ENCODE measurements at places on chromosomes 13 and 19. TPM values are rescaled to one million over a fixed set of nuclear protein-coding genes. Genes with fewer than 3 reads are reported as not detected.

C1QTNF9 gene
- total RNA-seq: 2.1 TPM

MIR17HG gene
- 1.3 TPM for total RNA-seq

DNA sequence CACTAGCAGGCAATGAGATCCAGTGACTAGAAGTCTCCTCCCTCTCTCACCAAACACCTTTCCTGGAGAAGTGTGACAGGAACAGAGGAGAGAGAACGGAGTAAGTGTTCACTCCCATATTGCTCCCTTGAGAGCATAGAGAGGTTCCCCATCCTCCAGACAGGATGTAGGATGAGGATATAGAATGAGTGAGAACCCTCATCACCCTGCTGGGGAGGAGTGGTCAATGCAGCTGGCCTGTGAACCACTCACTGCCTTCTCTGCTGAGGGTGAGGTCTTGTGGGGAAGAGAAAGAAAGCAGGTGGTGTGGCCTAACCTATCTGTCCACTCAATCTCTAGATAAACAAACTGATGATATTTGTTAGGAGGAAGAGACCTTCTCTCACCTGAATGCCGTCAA lies 386.6 kb downstream of the PCDH20 start:
- no peak overlapping the region for H3K27ac ChIP-seq
- no peak for DNase-seq
- no peaks in the 10 kb centered on the region for H3K27me3 ChIP-seq
- H3K4me3 ChIP-seq: no peak overlapping the region
- no peaks in the 10 kb centered on the region for H3K36me3 ChIP-seq

RFPL4AL1 gene
- total RNA-seq: not detected

NFIX gene
- total RNA-seq: 31.9 TPM

MCF2L gene
- total RNA-seq: 20.9 TPM

DNA sequence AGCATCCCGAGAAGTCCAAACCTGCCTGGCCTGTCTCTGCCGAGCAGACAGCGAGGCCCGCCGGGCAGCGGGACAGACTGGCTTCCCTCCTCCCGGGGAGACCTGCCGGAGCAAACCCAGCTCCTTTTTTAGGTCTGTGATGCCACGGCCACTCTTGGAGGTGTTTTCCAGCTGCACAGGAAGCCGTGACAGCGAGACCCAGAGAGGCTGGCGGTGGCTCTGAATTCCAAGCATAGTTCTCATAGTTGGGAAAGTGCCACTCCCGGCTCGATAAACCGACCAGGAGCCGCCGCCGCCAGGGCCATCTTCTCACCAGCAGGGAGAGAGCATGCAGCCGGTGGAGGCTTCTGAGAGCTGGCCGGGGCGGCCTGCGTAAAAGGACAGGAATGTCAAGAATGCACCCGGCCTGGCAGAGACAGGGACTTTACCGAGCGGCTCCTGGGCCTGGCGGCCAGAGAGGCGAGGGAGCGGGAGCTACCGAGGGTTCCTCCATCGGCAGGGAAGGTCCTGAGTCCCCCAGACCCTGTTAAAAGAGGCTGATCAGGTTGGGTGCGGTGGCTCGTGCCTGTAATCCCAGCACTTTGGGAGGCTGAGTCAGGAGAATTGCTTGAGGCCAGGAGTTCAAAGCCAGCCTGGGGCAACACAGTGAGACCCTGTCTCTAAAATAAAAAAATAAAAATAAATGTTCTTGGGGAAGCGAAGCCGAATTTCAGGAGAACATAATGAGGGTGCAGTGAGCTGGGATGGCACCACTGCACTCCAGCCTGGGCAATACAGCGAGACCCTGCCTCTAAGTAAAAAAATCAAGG lies 64.9 kb downstream of the GADD45B start:
- peaks cover 57% of the 10 kb centered on the region for H3K4me1 ChIP-seq
- H3K27ac ChIP-seq: peak overlapping the region; percentile 93
- DNase-seq: peak; percentile 74
- H3K4me3 ChIP-seq: peak overlapping the region; percentile 6

DNA sequence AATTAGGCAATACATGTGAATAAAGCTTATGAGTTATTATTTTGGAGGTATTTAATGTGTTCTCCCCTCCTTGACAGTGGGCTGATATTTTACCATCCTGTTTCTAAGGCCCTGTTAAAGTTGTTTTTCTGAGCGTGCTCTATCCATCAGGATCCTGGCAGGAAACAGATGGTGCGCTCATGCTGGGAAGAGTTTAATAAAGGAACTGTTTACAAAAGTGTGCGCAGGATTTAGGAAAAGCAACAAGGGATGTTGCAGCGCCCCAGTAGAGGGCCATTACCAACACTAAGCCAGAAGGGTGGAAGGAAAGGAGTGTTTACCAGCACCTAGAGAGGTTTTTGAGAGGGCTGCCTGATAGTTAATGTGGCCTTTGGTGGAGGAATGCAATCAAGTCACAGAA lies 374.5 kb downstream of the KCNRG start:
- DNase-seq: no peak
- H3K27me3 ChIP-seq: no peaks in the 10 kb centered on the region
- peaks cover 43% of the 10 kb centered on the region for H3K4me1 ChIP-seq
- no peaks in the 10 kb centered on the region for H3K36me3 ChIP-seq
- H3K4me3 ChIP-seq: no peak overlapping the region

GRCh38 chr19:17296273-17296672 lies 7.0 kb downstream of the ABHD8 start:
- H3K27me3 ChIP-seq: no peaks in the 10 kb centered on the region
- no peaks in the 10 kb centered on the region for H3K36me3 ChIP-seq
- H3K27ac ChIP-seq: no peak overlapping the region
- no peak for DNase-seq
- H3K4me3 ChIP-seq: no peak overlapping the region

CCL25 gene
- not detected for total RNA-seq

- DNase-seq: no peak
- no peaks in the 10 kb centered on the region for H3K36me3 ChIP-seq
- H3K27me3 ChIP-seq: no peaks in the 10 kb centered on the region
- peaks cover 33% of the 10 kb centered on the region for H3K4me1 ChIP-seq
Measured at GRCh38 chr19:3367628-3368440, 1.5 kb downstream of the NFIC start.

- H3K27ac ChIP-seq: no peak overlapping the region
- H3K36me3 ChIP-seq: no peaks in the 10 kb centered on the region
- peaks cover 13% of the 10 kb centered on the region for H3K4me1 ChIP-seq
- peak overlapping the region; percentile 48 for H3K4me3 ChIP-seq
- no peak for DNase-seq
- H3K27me3 ChIP-seq: peaks cover 21% of the 10 kb centered on the region
Measured at GRCh38 chr19:49338023-49338677, 2.9 kb downstream of the CD37 start.

GRCh38 chr19:10544753-10545251 lies 1.1 kb downstream of the ATG4D start:
- peaks cover 18% of the 10 kb centered on the region for H3K4me1 ChIP-seq
- H3K27ac ChIP-seq: peak overlapping the region; percentile 96
- H3K4me3 ChIP-seq: peak overlapping the region; percentile 73
- DNase-seq: no peak

ZNF667 gene
- total RNA-seq: 0.55 TPM

QPCTL gene
- 0.87 TPM for total RNA-seq

GRCh38 chr19:16446108-16446723 lies 25.6 kb downstream of the EPS15L1 start:
- no peak for DNase-seq
- H3K27ac ChIP-seq: peak overlapping the region; percentile 91
- H3K4me3 ChIP-seq: no peak overlapping the region
- H3K27me3 ChIP-seq: no peaks in the 10 kb centered on the region
- H3K36me3 ChIP-seq: no peaks in the 10 kb centered on the region

WDR83 gene
- total RNA-seq: 4.0 TPM

- H3K4me1 ChIP-seq: no peaks in the 10 kb centered on the region
- no peaks in the 10 kb centered on the region for H3K27me3 ChIP-seq
- no peak overlapping the region for H3K4me3 ChIP-seq
- no peak for DNase-seq
- no peaks in the 10 kb centered on the region for H3K36me3 ChIP-seq
Measured at GRCh38 chr13:105272660-105273631, 1262.5 kb downstream of the EFNB2 start.

GRCh38 chr13:50740052-50740741 lies 103.3 kb downstream of the DLEU7 start:
- no peak overlapping the region for H3K4me3 ChIP-seq
- H3K27ac ChIP-seq: no peak overlapping the region
- no peaks in the 10 kb centered on the region for H3K27me3 ChIP-seq
- no peaks in the 10 kb centered on the region for H3K4me1 ChIP-seq
- DNase-seq: no peak

GRCh38 chr13:25352230-25352629 lies 19.5 kb upstream of the ATP8A2 start:
- H3K4me1 ChIP-seq: no peaks in the 10 kb centered on the region
- H3K27ac ChIP-seq: no peak overlapping the region
- no peaks in the 10 kb centered on the region for H3K36me3 ChIP-seq
- no peak for DNase-seq
- H3K27me3 ChIP-seq: no peaks in the 10 kb centered on the region

GRCh38 chr19:13778847-13779246 lies 4.6 kb downstream of the C19orf53 start:
- no peak for DNase-seq
- H3K36me3 ChIP-seq: peaks cover 21% of the 10 kb centered on the region
- H3K4me1 ChIP-seq: peaks cover 11% of the 10 kb centered on the region
- no peaks in the 10 kb centered on the region for H3K27me3 ChIP-seq
- no peak overlapping the region for H3K27ac ChIP-seq
- no peak overlapping the region for H3K4me3 ChIP-seq

AP1M1 gene
- 68.3 TPM for total RNA-seq

DNA sequence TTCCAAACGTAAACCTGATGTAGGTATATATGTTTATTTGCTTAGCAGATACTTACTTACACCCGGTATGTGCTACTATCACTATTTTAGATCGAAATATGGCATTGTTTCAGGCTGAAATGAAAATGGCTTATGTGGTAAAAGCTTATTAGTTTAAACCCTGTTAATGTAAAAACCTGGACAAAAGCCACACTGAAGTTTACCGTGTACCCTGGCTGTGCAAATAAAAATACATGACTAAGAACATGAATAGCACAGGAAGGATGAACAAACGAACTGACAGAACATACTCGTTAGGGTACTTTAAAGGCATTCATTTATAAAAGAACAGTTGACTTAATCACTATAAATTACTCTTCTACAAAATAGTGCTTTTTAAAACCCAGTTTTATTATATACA lies 6.6 kb downstream of the CLDN10 start:
- no peaks in the 10 kb centered on the region for H3K4me1 ChIP-seq
- H3K27ac ChIP-seq: no peak overlapping the region
- no peak overlapping the region for H3K4me3 ChIP-seq
- DNase-seq: no peak
